H1 (cell line): ENCODE measurements at places on chromosomes 7 and 10.

GRCh38 chr10:12922117-12922900 lies 79.2 kb downstream of the CCDC3 start:
- DNase-seq, result no peak

- no peak for DNase-seq
Observed at GRCh38 chr10:59036311-59037017, 140.0 kb upstream of the PHYHIPL start.

GRCh38 chr7:114687238-114687637 lies 234.7 kb upstream of the MDFIC start:
- no peak for DNase-seq

- DNase-seq, result no peak
Observed at GRCh38 chr7:133795068-133795665, 332.0 kb upstream of the LRGUK start.

GRCh38 chr10:22253580-22253882 lies 35.7 kb upstream of the EBLN1 start:
- DNase-seq, result no peak
